ENCODE measurements at places on chromosomes 2 and 18. TPM values are rescaled to one million over a fixed set of nuclear protein-coding genes. Genes with fewer than 3 reads are reported as not detected.
A peak's percentile ranks its signal among the peaks of the same experiment; 100 is the strongest.

DNA sequence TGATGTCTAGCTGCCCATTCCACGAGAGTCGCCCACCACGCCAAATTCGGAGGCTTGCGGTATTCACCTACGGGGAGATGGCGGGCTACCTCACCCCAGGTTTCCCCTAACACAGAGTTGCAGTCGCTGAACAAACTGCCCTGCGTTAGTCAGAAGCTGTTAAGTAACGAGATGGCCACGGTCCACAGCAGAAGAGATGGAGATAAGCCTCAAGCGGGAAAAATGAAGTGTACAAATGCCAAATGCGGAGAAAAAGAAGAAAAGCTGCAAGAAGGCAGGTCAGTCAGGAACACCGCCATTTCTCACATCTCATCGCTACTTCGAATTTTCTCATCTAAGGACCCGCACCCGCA lies 425 bp downstream of the ASB3 start:
- DNase-seq = no peak
- H3K36me3 ChIP-seq = peaks cover 14% of the 10 kb centered on the region

- H3K4me3 ChIP-seq = no peak overlapping the region
- H3K36me3 ChIP-seq = no peaks in the 10 kb centered on the region
- H3K4me1 ChIP-seq = peaks cover 26% of the 10 kb centered on the region
- H3K27me3 ChIP-seq = no peaks in the 10 kb centered on the region
- DNase-seq = no peak
- H3K27ac ChIP-seq = no peak overlapping the region
Observed at GRCh38 chr2:43055985-43056384, 170.4 kb downstream of the ZFP36L2 start.

- no peaks in the 10 kb centered on the region for H3K4me1 ChIP-seq
- no peak overlapping the region for H3K4me3 ChIP-seq
- no peak for DNase-seq
- H3K27me3 ChIP-seq = peaks cover 28% of the 10 kb centered on the region
- no peak overlapping the region for H3K27ac ChIP-seq
Observed at GRCh38 chr2:105139556-105140239, 101.8 kb downstream of the MRPS9 start.

GRCh38 chr18:68498185-68498584 lies 216.7 kb downstream of the TMX3 start:
- H3K4me1 ChIP-seq = no peaks in the 10 kb centered on the region
- DNase-seq = no peak
- H3K4me3 ChIP-seq = no peak overlapping the region
- H3K27me3 ChIP-seq = no peaks in the 10 kb centered on the region
- no peak overlapping the region for H3K27ac ChIP-seq
- H3K36me3 ChIP-seq = no peaks in the 10 kb centered on the region

DNA sequence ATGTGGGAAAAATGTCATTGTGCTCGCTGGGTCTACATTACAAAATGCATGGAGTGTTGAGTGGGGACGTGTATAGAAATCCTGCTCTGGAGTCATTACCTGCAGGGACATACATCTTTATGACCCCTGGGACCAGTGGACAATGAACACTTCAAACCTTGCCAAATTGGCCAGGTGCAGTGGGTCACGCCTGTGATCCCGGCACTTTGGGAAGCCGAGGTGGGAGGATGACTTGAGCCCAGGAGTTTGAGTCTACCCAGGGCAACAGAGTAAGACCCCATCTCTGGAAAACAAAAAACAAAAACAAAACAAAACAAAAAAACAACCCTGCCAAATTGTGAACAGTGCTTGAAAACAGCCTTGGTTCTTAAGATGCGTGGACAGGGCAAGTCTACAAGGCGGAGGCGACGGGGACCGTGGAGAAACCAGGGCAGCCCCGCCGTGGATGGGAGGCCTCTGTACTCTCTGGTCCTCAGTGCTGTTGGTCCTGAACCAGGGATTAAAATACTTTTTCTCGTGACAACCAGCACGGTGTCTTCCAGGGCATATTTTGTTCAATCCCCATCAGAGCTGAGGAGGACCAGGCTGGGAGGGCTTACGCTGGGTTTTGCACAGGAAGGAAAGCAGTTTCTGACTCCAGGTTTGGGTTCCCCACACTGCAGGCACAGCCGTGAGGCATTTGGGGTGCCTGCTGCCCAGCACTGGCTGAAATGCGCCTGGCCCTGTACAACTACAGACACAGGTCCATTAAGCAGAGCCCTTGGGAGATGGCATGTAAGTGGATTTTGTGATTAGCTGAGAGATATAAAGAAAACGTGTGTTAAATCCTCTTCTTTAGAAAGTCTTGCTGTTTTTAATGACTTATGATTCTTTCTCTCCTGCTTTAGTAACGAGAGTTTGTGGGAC lies 13.7 kb downstream of the COLEC11 start:
- no peaks in the 10 kb centered on the region for H3K4me1 ChIP-seq
- no peaks in the 10 kb centered on the region for H3K27me3 ChIP-seq
- H3K4me3 ChIP-seq = no peak overlapping the region
- DNase-seq = no peak
- H3K27ac ChIP-seq = no peak overlapping the region
- no peaks in the 10 kb centered on the region for H3K36me3 ChIP-seq

DNA sequence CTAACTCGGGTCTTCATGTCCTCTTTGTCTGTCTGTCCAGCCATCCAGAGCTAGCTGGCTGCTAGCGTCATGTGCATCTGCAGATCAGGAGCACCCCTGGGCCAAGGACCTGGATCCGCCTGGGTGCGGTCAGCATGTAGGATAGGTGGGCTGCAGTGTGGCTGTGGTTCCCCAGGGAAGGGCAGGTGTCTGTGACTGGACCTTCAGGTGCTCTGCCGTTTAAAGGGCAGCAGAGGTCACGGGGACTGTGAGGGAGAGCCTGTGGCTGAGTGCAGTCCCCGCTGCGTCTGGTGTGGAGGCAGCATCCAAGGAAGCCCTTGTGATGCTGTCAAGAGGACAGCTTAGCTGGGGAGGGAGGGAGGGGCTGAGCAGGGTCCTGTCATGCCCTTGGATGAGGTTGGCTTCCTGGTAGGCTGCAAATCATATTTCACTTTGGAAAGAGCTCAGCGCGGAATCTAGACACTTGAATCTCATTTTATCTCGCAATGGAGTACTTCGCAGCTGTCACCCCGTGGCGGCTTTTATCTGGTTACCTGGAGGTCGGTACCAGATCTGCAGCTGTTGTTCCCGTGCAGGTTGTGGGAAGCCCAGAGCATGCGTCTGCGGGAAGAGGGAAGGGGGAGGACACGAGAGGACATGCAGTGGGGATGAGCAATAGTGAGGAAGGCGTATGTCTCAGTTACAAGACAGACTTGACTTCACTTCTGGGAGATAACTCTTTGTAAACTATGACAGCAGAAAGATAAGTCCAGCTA lies 5.9 kb upstream of the RALB start:
- no peaks in the 10 kb centered on the region for H3K27me3 ChIP-seq
- no peak overlapping the region for H3K27ac ChIP-seq
- H3K4me1 ChIP-seq = peaks cover 11% of the 10 kb centered on the region
- H3K36me3 ChIP-seq = no peaks in the 10 kb centered on the region
- DNase-seq = no peak

SIX3 gene
- not detected for total RNA-seq

FEV gene
- not detected for total RNA-seq

DNA sequence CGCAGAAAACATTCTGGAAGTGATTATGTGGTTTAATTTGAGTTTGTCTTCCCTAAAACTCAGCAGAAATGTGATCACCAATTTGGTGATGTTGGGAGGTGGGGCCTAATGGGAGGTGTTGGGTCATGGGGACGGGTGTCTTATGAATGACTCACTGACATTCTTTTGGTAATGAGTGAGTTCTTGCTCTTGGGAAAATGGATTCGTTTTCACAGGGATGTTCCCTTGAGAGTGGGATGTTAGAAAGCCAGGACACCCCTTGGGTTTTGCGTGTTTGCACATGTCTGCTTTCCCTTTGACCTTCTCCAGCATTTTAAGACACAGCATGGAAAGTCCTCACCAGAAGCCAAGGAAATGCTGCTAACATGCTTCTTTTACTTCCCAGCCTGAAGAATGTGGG lies 321.5 kb upstream of the NT5C1B start:
- no peak overlapping the region for H3K4me3 ChIP-seq
- peaks cover 7% of the 10 kb centered on the region for H3K4me1 ChIP-seq
- DNase-seq = peak; percentile 46
- no peaks in the 10 kb centered on the region for H3K36me3 ChIP-seq
